ENCODE measurements at places on chromosomes 6 and 20.

GRCh38 chr6:22921828-22922227, 352.5 kb downstream of the HDGFL1 start:
- DNase-seq = no peak

- no peak for DNase-seq
These were observed 9.1 kb upstream of the BPIFB4 start for GRCh38 chr20:33070111-33071053.

GRCh38 chr20:478010-478948, 15.9 kb upstream of the TBC1D20 start:
- no peak for DNase-seq

DNA sequence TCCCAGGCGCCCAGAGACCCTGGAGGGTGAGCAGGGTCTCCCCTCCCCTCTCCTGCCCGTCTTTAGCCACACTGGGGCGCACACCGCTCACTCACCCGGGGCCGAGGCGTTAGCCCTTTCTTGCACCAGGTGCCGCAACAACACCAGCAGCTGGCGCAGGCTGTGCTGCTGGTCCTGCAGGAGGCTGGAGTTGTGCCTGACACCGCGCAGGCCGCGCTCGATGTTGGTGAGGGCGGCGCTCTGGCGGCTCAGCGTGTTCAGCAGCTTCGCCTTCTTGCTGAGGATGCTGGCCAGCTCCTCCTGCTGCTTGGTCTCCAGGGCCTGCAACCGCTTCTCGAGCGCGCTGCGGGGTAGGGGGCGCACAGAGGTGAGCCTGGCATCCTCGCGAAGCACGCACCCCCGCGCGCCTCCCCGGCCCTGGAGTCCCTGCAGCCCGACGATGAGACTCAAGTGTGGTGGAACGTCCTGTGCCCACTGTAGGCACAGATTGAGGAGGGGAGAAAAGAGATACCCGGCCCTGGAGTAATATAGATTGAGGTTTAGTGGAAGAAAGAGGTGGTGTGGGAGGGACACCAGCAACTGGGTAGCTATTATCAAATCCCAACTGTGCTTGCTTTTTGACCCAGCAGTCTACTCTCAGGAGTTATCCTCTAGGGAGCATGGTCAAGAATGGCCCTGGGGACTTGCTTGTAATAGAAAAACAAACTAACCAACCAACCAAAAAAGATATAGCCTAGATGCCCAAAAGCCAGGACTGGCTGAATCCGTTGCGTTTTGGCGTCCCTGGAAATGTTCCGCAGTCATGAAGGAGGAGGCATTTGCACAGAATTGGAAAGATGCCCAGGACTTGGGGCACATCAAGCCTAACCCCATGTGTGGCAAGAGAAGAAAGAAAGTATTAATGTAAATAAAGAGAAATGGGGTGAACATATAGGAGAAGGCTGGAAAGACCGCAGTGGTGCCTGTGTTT, 30.9 kb downstream of the ANGPT4 start:
- no peak for DNase-seq

GRCh38 chr20:22700367-22700766, 116.0 kb upstream of the FOXA2 start:
- no peak for DNase-seq
